Activated CD4-positive, alpha-beta T cell treated with anti-CD3 and anti-CD28 coated beads, Interleukin-2, Interleukin-6, amounts not matched to agents 100 ng/mL and 50 ng/mL, durations not matched to agents 16 hours and 8 hours (primary cell): ENCODE measurements at places on chromosomes 2 and 18.

GRCh38 chr18:54358495-54359040 is 862 bp downstream of the C18orf54 start:
- no peak for DNase-seq

- DNase-seq, result no peak
These were observed 185.4 kb upstream of the NCKAP5 start for GRCh38 chr2:133753665-133754064.

GRCh38 chr2:1476617-1477195 is 63.4 kb downstream of the TPO start:
- no peak for DNase-seq

GRCh38 chr2:236809716-236810115 is 240.1 kb downstream of the ACKR3 start:
- DNase-seq, result no peak

DNA sequence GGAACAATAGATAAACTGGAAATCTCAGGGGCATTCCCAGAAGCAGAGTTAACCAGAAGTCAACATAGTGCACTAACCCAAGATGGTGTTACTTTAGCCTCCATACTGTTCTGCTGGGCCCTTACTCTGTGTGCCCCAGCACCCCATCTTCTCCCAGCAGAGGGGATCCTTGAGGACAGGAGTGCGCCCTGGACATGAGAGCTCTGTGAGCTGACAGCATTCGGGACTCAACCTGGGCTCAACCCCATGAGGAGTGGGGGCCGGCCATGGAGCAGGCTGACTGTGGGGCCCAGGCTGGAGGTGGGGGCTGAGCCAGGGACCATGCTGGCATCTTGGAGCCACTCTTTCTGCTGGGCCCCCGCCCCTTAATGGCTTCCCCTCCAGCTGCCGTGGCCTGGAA is 156.3 kb upstream of the HS6ST1 start:
- DNase-seq, result no peak

- peak; percentile 55 for DNase-seq
These were observed 22.9 kb downstream of the ZNF532 start for GRCh38 chr18:58887613-58887963.

GRCh38 chr2:177669625-177670330 is 277.2 kb downstream of the AGPS start:
- DNase-seq, result no peak

DNA sequence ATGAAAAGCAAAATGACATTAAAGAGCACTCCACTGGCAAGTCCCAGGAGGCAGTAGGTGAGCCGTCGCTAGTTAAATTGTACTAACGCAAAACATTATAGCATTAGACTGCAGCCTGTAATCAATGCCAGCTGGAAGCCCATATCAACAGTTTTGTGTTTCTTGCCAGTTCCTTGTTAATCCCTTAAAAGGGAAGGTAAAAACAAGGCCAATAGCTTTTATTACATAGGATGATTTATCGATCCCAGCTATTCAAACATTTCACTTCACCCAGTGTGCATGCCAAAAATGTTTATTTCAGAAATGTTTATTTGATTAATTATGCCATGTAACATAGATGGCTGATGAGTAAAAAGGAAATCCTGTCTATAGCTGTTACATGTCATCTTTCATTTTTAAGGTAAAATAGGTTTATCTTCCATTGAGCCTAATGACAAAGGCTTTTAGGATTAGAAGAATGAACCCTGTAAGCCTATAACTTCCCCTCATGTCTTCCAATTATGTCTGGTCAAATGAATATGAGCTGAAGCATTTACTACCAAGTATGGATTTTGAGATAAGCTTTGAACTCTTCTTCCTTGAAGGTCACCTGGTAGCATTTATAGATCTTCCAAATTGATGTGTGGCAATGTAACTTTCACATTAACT is 591.2 kb downstream of the RNF144A start:
- DNase-seq, result no peak

- DNase-seq, result no peak
These were observed 140.9 kb downstream of the PIEZO2 start for GRCh38 chr18:11008505-11008904.

GRCh38 chr2:26723475-26723874 is 31.0 kb downstream of the KCNK3 start:
- no peak for DNase-seq

- no peak for DNase-seq
These were observed 152.6 kb downstream of the THADA start for GRCh38 chr2:43443282-43443681.

DNA sequence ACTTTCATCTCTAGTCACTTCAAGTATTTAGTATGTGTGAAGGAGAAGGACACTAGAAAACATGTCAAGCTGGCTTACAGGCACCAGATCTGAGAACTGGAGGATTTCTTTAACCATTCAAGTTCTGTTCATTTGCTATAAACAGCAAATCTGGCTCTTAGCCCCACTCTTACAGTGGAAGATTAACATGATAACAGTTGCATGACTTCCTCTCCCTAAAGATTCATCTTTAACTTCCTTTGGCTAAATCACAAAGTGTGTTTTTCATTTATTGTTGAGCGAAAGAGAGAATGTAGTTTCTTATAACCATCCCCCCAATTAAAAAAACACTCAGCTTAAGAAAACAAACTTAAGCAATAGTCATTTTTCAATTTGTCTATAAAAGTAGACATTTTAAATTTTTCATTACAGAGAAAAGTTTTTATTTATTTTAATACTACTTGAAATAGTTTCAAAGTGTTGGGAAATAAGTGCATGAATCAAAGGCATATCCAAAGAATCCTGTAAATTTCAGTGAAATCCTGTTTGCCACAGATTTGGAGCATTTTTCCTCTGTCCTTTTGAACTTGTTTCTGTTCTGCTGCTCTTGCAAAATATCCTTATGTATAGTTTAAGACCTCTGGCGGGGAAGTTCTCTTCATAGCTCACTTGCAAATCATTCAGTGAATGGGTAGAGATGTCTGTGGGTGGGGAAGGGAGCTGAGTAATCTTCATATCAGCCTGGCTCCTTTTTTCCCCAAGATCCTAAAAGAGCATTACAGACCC is 241.0 kb upstream of the RBBP8 start:
- DNase-seq, result no peak

DNA sequence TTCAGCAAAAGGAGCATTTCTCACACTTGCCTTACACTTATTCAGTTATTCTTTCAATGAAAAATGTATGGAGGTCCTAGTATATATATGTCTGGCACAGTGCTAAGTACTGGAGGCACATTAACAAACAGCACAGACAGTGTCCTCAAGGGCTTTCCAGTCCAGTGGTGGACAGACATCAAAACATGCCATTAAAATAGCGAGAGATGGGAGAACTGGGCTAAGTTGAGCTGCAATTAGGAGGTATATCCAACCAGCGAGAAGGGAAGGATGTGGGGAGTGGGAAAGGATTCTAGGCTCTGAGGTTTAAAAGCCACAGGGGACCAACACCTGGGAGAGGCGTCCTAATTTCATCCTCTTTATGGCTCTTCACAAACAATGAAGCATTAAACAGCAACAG is 127.5 kb upstream of the TTC39C start:
- no peak for DNase-seq

DNA sequence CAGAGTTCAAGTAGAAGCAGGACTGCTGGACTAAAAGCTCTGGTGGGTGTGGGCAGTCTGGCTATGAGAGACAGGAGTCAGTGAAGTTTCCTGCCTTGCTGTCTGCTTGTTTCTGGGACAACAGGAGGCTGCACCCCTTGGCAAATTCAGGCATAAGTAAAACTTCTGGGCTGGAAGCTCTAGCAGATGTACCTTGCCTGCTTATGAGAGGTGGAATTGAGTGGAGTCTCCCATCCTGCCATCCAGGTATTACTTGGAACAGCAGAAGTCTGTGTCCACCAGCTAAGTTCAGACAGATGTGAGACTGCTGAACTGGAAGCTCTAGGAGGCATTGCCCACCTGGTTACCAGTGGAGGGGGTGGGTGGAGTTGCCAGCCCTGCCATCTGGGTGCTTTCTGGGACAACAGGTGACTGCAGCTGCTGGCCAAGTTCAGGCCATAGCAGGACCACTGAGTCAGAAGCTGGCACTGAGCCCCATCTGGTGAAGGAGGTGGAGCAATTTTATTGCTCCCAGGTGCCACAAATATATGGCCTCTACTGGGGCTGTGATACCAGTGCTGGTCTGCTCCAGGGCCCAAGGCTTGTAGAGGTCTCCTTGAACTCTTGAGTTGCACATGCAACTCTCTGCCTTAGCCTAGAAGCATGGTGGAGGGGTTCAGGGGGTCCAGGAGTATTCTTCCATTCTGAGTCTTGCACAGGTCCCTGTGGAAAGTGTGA is 199.4 kb upstream of the FN1 start:
- DNase-seq, result no peak

GRCh38 chr18:9417073-9417851 is 58.1 kb upstream of the RALBP1 start:
- no peak for DNase-seq

GRCh38 chr2:109422758-109423500 is 190.8 kb downstream of the SEPTIN10 start:
- DNase-seq, result no peak

DNA sequence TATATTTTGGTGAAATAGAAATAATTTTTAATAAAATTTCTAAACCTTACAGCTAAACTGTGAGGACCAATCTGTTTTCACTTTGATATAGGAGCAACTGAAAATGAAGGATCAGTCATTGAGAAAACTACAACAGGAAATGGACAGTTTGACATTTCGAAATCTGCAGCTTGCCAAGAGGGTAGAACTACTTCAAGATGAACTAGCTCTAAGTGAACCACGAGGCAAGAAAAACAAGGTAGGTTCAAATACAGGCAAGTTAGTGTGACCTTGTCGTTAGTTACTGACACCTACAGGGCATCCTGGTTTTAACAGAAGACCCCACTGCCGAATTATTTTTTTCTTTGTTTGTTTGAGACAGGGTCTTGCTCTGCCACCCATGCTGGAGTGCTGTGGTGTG is 75.5 kb upstream of the STON1 start:
- DNase-seq, result peak; percentile 42

DNA sequence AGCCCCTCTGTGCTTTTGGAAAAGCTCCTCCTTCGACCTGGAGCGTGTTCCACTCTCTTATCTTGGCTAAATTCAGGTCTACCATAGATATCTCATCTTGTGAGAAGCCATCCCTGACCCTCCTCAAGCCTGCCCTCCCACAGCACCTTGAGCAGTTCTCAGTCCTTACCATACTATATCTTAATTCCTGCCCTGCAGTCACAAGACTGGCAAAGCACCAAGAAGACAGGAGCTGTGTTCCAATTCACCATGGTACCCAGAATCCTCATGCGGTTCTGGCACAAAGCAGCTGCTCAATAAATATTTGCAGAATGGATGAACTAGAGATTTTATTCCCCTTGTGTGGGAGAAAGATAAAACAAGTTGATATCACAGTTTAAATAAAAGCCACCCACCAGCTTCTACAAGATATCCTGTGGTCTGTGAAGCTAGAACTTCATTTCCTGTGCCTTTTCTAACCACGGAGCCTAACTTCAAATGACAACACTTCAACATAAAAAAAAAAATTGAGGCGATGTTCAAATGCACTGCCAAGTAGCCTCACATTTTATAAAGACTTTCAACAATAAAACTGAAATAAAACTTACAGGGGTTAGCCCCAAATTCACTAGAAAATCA is 19.5 kb downstream of the MARCHF4 start:
- DNase-seq, result peak; percentile 27

DNA sequence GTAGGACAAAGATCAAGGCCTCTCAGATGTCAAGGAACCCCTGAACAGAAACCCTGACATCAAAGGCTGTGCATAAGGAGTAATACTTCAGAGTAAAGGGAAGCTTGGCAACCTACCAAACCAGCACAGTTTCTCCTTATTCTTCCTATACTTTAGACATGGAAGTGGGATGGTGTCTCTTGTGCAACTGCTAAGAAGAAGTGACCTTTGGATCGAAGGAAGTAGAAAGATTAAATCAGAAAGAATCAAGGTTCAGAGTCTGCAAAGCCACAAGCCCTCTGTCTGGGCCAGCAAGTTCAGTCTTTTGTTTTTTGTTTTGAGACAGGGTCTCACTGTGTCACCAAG is 66.2 kb upstream of the SLC39A10 start:
- no peak for DNase-seq

DNA sequence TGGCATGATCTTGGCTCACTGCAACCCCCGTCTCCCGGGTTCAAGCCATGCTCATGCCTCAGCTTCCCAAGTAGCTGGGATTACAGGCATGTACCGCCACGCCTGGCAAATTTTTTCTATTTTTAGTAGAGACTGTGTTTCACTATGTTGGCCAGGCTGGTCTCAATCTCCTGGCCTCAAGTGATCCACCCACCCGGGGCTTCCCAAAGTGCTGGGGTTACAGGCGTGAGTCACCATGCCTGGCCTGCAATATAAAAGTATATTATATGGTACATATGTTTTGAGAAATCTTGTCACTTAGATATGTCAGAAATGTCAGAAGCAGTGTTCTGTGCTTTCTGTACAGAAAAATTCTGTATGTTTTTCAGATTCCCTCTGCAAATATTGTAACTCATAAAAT is 19.2 kb upstream of the XPO1 start:
- no peak for DNase-seq

DNA sequence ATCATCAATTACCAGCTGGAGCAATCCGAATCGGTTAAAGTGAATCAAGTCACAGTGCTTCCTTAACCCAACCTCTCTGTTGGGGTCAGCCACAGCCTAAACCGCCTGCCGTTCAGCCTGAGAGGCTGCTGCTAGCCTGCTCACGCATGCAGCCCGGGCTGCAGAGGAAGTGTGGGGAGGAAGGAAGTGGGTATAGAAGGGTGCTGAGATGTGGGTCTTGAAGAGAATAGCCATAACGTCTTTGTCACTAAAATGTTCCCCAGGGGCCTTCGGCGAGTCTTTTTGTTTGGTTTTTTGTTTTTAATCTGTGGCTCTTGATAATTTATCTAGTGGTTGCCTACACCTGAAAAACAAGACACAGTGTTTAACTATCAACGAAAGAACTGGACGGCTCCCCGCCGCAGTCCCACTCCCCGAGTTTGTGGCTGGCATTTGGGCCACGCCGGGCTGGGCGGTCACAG is 496 bp upstream of the ITGA4 start:
- peak; percentile 85 for DNase-seq

GRCh38 chr2:3222636-3223035 is 155.0 kb downstream of the EIPR1 start:
- peak; percentile 75 for DNase-seq

DNA sequence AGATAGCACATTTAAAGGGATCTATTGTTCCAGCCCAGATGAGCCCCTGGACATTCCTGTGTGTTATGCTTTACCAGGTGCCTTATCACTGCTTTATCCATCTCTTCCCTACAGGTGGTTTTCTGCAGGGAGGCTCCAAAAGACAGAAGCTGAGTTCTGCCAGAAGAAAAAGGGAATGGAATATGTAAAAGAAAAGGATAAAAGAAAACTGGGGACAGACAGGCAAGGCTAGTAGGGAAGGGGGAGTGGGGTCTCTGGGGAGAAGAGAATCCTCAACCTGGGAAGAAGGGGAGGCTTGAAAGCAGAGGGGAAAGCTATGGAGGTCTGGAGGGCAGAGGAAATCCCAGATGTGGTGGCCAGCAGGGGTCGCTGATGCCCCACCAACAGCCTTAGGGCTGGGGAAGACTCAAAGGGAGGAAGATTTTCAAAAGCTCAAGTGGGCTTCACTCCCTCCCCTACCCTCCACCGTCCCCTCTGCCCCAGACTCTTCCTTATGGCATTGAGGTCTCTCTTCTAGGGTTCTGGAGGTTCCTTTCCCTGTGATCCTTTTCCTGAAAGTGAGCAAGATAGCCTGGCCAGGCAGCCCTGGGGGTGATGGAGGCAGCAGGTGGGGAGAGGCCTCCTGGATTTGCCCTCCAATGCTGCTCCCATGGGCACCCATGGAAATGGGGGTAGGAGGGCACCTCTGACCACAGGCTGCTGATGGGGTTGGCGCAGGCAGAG is 178.1 kb upstream of the PKDCC start:
- peak; percentile 72 for DNase-seq

GRCh38 chr2:989781-990467 is 39.3 kb downstream of the SNTG2 start:
- DNase-seq, result no peak

- no peak for DNase-seq
These were observed 673 bp upstream of the SMCHD1 start for GRCh38 chr18:2654928-2655177.
